ENCODE measurements at places on chromosomes 3 and 15.

DNA sequence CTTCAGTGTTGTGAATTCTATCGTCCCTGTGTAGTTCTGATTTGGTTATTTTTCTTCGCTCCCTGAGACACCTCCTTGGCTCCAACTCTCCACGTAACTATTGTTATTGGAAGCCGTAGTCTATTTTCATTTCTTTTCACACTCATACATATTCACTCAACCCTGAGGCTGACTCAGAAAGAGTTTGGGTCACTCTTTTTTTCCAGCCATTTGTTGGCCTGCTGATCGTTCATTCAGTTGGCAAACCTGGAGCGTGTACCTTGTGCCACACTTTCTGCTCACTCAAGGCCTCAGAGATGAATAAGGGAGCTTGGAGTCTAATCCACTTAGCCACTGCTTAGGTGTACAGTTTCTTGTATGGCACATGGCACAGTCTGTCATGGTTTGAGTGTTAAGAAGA, 22.4 kb downstream of the GYG1 start:
- no peak for DNase-seq

DNA sequence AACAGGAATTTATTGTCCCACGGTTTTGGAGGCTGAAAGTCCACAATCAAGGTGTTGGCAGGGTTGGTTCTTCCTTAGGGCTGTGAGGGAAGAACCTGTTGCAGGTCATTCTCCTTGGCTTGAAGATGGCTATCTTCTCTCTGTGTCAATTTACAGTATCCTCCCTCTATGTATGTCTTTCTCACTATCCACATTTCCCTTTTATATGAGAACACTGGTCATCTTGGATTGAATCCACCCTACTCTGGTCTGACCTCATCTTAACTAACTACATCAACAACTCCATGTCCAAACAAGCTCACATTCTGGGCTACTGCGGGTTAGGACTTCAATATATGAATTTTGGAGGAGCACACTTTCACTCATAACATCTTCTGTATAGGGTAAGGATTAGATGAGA, 61.9 kb downstream of the CLDN1 start:
- DNase-seq: no peak

DNA sequence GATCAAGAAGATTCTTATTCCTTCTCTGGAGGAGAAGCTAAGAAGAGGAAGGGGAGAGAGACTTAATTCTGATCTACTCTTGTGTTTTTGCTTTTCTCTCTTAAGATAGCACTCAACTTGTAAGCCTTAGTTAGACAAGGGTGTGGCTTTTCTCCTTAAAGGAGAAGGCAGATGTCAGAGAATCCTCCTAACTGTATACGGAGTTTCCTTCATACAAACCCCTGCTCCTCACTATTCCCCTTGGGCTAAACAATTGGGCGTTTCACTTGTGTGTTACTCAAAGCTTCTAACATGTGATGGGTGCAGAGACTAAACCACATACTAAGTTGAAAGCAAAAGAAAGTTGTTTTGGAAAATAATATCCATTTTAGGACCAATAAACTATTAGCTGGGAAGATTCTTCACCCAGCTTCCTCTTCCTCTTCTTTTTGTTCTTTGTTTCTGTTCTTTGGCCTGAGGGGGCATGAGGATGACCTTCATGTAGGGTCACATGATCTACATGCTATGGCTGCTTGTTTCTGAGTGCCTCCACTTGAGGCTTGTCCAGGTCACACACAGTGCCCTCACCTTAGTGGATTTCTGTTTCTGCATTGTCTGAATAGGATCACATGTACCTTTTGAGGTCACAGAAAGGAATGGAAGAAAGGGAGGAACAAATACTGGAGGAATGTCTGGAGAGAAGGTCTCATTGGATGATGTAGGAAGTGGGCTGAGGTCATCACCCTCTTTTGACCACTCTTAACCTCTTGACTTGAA, 14.6 kb downstream of the SPINK8 start:
- DNase-seq: no peak

DNA sequence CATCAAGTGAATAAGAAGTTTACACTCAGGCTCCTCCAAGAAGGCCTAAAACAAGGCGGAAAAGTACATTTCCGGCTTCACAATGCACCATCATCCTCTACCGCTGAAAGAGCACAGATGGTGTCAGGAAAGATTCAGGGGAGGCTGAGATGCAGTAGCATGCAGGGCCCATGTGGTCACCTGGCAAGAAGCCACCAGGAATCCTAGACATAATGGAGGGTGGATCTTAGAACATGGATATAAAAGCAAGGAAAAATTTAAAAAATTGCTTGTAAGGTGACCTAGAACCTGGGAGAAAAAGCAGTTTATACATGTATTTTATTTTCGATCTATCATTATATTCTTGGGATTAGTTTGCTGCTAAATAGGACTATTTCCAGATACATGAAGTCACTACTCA, 21.9 kb upstream of the OTOL1 start:
- no peak for DNase-seq

DNA sequence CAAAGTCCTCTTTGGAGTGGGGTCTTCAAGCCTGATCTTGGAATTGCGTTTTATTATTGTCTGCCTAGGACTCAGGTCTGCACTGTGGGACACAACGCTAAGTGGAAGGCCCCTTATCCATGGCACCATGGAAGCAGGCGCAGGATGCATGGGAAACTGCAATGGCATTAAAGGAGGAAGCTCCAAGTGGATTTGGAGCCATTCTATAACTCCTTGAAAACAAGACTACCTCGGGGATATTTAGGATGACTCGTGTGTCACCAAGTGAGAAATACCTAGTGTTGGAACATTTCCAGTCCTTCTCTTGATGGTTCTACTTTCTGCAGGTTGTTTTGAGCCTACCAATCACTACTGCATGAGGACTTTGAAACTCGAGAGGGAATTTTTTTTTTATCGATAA, 126.6 kb upstream of the ZBED2 start:
- no peak for DNase-seq

GRCh38 chr15:98231696-98232440, 271.4 kb downstream of the ARRDC4 start:
- peak; percentile 17 for DNase-seq

- no peak for DNase-seq
Observed at GRCh38 chr3:158672215-158673176, at the start of gene LXN. LXN (minus strand) TSS chr3:158672648; CDS start chr3:158672478, 170 bp downstream.

GRCh38 chr3:126085276-126085675, 1.4 kb upstream of the SLC41A3 start:
- no peak for DNase-seq

DNA sequence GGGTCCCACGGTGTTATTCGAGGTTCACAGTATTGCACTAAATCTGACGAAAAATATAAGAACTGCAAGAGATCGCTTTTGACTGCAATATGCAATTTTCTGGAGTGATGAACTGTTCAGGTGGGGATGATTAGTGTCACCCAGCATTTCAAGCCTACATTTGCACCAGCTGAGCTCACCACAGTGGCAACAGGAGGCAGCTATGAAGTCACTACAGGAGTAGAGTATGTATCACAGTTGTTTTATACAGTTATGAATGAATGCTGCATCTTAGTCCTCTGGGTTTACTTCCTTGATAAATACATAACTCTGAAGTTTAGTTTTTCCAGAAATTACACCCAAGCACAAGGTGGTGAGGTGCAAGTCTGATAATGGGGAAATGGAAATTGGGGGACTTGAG, 69.6 kb downstream of the CHSY1 start:
- DNase-seq: no peak

- DNase-seq: peak; percentile 14
Observed at GRCh38 chr3:64266983-64267382, 41.7 kb upstream of the PRICKLE2 start.

DNA sequence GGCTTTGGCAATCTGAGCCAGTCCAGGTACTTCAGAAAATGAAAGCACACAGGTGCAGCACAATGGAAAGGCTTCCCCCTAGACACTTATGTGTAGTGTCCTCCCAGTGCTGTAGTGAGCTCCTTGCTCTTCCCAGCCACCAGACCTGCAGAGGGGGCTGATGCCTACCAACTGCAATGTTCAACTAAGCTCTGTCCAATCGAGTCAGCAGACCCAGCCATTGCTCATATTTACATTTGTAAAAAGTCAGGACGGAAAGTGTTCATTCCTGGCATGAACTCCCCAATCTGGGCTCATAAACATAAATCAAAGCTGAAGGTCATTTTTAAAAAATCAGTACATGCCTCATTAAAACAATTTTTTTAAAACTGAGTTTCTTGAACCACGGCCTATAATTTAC, 73.0 kb downstream of the FOXP1 start:
- DNase-seq: peak; percentile 55

DNA sequence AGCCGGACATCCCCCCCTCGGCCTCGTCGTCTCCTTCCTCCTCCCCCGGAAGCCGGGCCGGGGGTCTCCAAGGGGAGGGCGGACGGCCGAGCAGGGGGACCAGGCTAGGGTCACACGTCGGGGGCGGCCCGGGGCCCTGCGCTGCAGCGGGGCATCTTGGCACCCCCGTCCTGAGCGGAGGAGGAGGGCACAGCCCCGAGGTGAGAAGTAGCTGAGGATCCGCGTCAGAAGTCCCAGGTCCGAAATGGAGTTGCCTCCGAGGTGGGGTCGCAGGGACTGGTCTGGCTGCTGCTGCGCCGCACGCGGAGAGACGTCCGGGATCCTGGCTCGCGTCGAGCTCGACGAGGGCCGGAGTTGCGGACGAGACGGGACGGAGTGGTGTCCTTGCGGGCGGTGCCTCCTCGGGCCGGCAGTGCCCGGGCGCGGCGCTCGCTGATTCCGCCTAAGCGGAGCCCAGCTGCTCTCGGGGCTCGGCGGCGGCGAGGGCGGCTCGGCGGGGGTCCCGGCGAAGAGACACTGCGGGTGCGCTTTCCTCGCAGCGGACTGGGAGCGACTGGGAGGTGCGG, at the start of gene ADCY5:
Gene ADCY5, minus strand, starts transcription at position 555 of the 566 bp plus-strand sequence. Its CDS starts 545 bp downstream, at position 10.
- peak; percentile 48 for DNase-seq

Data from GM03348 (cell line).